ENCODE measurements at places on chromosomes 3 and 15. TPM values are rescaled to one million over a fixed set of nuclear protein-coding genes. Genes with fewer than 3 reads are reported as not detected.

Gene HDC
- total RNA-seq = not detected

Gene ABHD2
- 35.3 TPM for total RNA-seq

Gene PIERCE2
- total RNA-seq = 1.4 TPM

- DNase-seq = no peak
These were observed 289.3 kb downstream of the EPHB1 start for GRCh38 chr3:135084405-135084804.

DNA sequence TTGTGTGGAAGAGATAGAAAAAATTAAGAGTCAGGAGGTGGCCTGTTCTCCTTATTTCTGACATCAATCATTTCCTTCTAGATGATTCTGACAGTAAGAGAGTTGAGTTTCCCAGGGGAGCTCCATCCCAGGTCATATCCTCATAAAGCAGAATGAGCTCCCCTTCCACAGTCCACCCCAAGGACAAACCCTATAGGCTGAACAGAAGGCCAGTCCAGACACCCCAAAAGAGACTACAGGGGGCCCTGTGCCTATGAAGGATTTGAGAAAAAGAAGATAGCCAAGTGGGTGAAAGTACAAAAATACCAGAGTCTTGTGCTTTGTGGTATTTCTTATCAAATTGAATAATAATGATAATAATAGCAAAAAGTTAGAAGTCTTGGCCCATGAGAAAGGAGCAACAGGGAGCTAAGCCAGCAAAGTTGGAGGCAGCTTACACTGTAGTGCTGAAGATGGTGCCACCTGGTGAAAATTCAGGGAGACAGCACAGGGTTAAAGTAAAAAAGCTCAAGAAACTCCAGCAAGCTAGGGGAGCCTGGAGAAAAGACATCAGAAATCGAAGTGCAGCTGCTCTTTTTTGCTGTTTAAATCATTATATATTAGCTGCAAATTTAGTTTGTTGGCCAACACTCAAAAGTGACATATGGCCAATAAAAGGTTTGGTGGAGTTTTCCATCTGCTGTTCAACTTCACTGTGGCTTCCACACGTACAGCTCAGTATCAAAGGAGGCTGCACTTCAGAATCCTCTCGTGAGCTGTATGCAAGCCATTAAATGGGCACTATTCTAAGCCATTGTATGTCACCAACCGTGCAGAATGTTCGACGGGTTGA lies 35.8 kb upstream of the SLC24A5 start:
- DNase-seq = peak; percentile 6

GRCh38 chr15:74431645-74432044 lies 2.1 kb downstream of the SEMA7A start:
- no peak for DNase-seq

- no peak for DNase-seq
These were observed 80.5 kb upstream of the CDIN1 start for GRCh38 chr15:36498916-36499315.

DNA sequence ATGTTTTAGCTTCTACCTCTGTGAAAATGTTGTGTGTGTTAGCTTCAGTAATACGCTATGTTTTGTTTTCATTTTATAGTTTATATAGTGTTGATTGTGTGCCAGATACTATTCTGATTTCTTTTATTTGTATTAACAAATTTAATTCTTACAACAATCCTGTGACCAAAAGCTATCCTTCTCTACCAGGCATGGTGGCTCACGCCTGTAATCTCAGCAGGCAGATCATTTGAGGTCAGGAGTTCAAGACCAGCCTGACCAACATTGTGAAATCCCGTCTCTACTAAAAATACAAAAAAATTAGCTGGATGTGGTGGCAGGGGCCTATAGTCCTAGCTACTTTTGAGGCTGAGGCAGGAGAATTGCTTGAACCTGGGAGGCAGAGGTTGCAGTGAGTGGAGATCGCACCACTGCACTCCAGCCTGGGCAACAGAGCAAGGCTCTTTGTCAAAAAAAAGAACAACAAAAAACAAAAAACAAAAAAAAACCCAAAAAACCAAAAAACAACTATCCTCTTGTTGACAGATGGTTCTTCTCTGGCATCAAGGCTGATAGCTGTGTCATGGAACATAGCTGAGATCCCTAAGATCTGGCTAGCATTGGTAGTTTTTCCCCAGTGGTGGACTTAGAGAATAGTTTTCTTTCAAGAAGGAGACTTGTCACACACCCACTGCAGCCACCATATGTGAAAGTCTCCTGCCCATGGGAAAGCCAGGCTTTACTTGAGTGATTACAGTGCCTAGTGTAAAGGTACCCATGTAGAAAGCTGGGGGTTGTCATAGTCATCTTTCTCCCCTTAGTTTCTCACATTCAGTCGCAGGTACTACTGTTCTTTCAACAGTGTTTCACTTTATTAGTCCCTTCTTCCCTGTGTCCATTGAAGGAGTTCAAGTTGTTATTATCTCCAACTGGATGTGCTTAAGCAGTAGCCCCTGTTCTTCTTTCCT lies 116.5 kb downstream of the UBE2E2 start:
- DNase-seq = no peak

- DNase-seq = no peak
These were observed 59.4 kb downstream of the CLASP2 start for GRCh38 chr3:33658621-33658990.

GRCh38 chr3:16048435-16049318 lies 125.8 kb upstream of the GALNT15 start:
- DNase-seq = peak; percentile 55

- no peak for DNase-seq
These were observed 129.0 kb downstream of the SEMA6D start for GRCh38 chr15:47846128-47846868.
